ENCODE measurements at places on chromosomes 2 and 18. TPM values are rescaled to one million over a fixed set of nuclear protein-coding genes. Genes with fewer than 3 reads are reported as not detected.

DNA sequence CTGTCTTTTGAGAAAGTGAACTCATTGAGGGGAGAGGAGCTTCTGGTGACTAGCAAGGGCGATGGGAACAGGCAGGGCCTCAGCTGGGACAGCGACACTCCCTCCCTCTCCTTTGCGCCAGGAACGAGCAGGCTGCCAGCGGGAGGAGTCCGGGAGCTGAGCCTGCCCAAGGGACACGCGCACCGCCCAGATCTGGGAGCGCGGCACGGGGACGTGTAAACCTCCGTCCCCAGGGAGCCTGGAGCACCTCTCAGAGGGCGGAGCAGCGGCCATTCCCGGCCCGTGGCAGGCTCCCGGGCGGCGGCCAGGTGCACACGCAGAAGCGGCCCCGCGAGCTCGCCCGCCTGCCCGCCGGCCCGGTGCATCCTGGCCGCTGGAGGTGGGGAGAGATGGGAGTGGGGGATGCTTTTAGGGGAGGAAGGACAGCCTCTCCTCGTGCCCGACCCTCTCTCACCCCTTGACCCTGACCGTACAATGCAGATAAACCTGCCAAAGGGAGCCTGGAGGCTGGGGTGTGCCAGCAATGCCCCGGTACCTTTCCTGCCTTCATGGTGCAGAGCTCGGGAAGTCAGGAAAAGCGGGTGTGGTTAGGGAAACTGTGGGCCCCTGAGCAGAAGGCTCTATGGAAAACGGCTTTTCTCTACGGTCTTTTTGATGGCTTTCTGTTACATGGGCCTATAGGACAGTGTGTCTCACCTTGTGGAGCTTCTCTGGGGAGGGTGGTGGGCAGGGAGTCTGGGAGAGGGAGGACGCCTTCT lies 2.2 kb downstream of the AQP4 start:
- DNase-seq = peak; percentile 50

GRCh38 chr18:32910694-32911296 lies 138.0 kb upstream of the KLHL14 start:
- DNase-seq = no peak

DNA sequence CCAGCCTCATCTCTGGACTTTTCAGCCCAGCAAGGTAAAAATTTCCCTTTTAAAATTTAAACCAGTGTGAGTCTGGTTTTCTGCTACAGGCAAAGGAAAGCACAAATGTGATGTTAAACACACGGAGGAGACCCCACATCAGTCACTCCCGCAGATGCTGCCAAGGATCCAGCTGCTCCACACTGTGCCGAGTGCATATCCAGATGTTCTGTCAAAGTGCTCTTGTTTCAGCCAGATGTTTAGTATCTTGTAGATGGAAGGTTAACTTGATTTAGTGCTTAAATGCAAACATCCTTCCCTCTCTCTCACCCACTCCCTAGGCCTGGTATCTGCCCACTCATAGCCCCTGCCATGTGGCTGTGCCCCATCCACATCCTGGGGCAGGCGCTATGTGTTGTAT lies 15.8 kb upstream of the ATOH8 start:
- no peak for DNase-seq

Gene PCARE
- 0.87 TPM for total RNA-seq

Gene NXPH2
- not detected for total RNA-seq

DNA sequence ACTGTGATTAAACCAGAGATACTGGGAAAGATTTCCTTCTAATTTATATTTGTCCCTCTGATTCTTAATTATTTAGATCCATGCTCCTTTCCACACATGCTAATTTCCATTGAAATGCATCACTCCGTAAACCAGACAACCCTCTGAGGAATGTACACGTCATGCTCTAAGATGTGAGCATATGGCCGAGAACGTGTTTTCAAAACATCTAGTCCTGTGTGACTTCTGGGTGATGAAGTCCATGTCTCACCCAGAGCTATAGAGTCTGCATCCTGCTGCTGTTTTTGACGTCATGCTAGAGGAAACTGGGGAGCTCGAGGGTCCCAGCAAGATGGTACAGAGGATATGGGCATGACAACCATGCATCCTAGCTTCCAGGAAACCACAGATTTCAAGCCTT lies 53.6 kb downstream of the CAPN13 start:
- no peak for DNase-seq

DNA sequence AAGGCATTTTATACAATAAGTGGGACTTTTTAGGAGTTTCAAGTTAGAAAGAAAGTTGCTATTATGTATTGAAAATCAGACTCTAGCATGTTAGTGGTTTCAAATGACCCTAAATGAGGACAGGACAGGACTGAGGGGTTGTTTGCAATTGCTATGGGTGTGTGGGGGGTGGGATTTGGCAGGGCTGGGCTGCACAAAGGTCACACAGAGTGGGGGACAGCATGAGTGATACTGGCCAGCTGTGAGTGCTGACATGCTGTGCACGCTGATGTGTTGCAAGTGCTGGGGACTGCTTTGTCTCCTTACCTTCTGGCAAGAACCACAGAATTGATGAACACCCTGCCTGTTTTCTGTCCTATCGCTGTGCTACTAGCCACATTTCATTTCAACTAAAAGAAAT lies 29.8 kb downstream of the RNMT start:
- no peak for DNase-seq

DNA sequence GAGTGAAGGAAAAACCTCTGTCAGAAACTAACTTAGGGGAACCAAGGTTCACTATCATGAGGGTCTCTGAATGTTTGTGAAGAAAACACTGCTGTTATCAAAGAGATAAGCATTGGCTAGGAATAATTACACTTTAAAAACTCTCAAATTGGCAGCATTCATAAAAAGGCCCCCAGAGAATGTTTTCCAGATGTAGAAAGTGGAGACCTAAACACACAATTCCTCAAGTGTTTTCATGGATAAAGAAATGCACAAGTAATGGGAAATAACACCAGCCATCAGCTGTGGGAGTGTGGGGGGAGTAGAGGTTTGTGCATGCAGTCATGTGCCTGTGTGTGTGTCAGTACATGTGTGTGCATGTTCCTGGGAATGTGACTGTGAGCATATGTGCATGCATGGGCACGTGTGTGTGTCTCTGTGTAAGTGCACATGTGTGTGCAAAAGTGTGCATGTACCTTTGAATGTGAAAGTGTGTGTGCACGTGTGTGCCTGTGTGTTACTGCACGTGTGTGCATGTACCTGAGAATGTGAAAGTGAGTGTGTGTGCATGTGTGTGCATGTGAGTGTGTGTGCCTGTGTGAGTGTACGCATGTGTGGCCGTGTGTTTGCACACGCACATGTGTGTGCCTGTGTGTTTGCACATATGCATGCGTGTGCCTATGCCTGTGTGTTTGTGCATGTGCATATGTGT lies 854.3 kb upstream of the SALL3 start:
- DNase-seq = no peak

DNA sequence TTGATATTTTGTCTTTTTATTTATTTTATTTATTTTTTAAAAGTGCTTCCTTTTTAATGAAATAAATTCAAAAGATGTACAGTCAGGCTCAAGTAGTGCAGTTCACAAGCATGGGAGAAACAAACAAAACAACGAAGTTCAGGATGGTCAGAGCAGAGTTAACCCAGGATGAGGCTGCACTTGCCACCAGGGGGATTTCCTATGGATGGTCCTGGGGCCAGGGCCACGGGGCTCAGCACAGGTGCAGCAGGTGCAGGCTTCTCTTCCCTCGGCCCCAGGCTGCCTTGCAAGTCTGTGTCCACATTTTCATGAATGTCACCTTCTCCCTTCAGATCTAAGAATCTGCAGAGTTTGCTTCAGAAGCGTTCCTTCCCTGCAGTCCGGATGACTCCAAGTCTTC lies 76.5 kb downstream of the CDCA7 start:
- DNase-seq = no peak

Data from heart left ventricle (tissue), 16 donors.